ENCODE measurements at places on chromosomes 2 and 18. TPM values are rescaled to one million over a fixed set of nuclear protein-coding genes. Genes with fewer than 3 reads are reported as not detected.

PJVK gene
- polyA plus RNA-seq = not detected

DNA sequence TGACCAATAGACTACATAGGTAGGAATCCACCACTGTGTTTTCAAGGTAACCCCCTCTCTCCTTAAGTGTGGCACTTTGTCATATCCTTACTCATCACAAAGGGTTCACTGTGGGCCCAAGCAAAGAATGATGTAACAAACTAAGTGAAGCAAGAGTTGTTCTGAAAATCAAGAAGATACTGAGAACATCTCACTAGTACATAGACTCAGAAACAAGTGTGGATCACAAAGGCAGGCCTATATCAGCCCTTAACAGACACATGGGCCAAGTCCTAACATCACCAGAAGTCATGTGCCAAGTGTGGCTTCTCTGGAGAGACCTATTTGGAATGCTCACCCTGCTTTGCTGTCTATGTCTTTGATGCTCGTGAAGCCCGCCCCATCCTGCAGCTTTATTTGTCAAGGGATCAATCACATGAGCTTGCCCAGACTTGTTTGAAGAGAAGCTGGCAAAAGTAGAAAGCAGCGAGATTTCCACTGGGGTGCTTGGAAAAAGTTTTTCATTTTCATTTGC lies 131.2 kb upstream of the TTC39C start:
- DNase-seq = no peak
- peaks cover 5% of the 10 kb centered on the region for H3K27me3 ChIP-seq
- H3K27ac ChIP-seq = peak overlapping the region; percentile 79
- no peak overlapping the region for H3K4me3 ChIP-seq
- H3K4me1 ChIP-seq = peaks cover 34% of the 10 kb centered on the region

DNA sequence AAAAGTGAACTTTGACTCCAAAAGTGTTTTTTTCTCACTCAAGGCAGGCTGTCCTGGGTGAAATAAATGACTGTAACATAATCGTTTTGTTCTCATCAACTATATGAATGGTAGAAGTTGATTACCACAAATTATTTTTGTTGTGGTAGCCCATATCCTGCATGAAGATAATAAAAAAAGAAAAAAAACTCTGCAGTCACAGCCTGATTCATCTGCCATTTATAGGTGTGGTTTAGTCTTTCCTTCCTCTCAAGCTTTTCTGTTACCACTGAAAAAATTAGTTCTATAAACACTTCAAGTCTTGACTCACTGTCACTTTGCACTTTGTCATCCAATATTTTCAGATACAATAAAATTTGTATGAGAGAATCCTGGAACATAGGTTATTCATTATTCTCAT lies 522.0 kb downstream of the PLCL1 start:
- peak; percentile 14 for DNase-seq
- H3K36me3 ChIP-seq = no peaks in the 10 kb centered on the region
- H3K4me1 ChIP-seq = peaks cover 12% of the 10 kb centered on the region
- peaks cover 3% of the 10 kb centered on the region for H3K27me3 ChIP-seq

DNA sequence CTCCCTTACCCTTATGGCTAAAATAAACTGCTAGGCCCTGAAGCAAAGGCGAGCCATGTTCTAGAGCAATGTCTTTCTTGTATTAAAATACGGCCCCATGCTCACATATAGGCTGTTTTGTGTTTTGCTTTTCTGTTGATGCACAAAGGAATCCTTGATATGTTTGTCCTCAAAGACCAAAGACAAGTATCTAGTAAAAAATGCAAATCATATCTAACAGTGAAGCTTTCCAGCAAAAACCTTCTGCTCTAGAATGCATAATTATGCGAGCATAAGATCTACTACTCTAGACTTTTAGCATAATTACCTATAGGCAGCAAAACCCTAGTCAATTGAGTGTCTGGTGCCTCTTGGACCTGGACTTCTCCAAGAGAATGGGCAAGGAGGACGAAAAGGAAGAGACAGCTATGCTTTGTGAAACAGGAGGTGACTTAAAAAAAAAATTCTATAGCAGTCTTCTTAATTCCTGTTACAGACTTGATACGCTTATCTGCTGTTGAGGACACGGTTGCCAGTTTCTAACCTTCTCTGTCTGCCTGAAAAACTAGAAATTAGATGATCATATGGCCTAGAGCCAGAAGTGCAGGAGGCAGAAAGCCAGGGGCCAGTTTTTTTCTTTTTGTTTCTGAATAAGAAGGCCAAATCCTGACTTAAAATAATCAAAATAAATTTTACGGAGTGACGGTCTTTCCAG lies 1.5 kb upstream of the AMMECR1L start:
- peaks cover 24% of the 10 kb centered on the region for H3K4me1 ChIP-seq
- no peaks in the 10 kb centered on the region for H3K27me3 ChIP-seq
- H3K27ac ChIP-seq = peak overlapping the region; percentile 80

GRCh38 chr2:48039209-48039990 lies 133.1 kb upstream of the FBXO11 start:
- peaks cover 28% of the 10 kb centered on the region for H3K27me3 ChIP-seq
- DNase-seq = no peak
- no peaks in the 10 kb centered on the region for H3K36me3 ChIP-seq
- H3K27ac ChIP-seq = no peak overlapping the region
- H3K4me1 ChIP-seq = no peaks in the 10 kb centered on the region

DNA sequence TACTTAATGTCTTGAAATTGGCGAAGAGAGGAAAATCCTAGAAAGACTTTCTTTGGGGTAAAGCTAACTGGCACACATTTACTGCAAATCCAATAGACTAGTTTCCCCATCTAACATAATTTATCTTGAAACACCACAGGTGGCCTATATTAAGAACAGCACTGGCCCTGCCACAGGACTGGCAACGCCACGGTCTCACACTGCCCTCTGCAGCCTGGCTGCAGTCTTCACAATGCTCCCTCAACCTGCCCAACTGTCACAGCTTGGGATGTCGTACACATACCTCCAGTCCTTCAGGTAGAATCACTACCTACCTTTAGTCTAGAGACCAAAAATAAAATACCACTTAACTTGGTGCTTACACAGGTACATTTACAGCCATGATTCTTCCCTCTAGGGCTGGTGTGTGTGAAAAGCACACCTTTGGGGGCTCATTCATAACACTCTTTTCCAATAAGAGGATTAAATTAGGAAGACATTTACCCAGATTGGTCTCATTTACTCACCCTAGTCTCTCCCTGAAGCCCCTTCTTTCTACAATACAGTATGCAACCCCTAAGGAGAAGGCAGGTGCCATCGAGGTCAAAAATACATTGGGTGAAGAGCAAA lies 222.2 kb downstream of the C1D start:
- peak; percentile 50 for DNase-seq
- no peak overlapping the region for H3K27ac ChIP-seq
- H3K27me3 ChIP-seq = no peaks in the 10 kb centered on the region

PPIG gene
- 27.9 TPM for polyA plus RNA-seq

FNDC4 gene
- polyA plus RNA-seq = not detected

DNA sequence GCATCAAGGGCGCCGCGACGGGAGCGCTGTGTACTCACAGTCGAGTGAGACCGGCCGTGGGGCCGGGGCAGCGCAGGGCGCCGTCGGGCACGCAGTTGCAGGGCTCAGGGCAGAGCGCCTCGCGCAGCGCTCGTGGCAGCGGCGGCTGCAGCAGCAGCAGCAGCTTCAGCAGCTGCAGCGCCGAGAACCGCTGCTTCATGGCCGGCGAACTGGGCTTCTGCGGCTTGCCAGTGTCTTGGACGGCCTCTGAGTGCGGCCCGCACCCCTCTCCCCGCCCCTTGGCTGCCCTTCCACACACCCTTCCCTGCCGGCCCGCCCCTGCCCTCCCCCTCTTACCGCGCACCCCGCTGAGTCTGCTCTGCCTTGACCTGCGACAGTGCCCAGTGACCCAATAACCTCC lies at the start of gene LHCGR:
TSS of gene LHCGR (minus strand) at position 252 of the 400 bp plus-strand sequence. CDS start at position 199, 53 bp downstream.
- DNase-seq = no peak
- H3K4me3 ChIP-seq = no peak within 1 kb of the TSS
- peaks cover 7% of the 10 kb centered on the region for H3K27me3 ChIP-seq
- H3K36me3 ChIP-seq = no peaks in the 10 kb centered on the region
- no peaks in the 10 kb centered on the region for H3K4me1 ChIP-seq

- H3K27ac ChIP-seq = no peak overlapping the region
- DNase-seq = no peak
- H3K36me3 ChIP-seq = peaks cover 57% of the 10 kb centered on the region
- H3K4me1 ChIP-seq = peaks cover 18% of the 10 kb centered on the region
- H3K4me3 ChIP-seq = peak overlapping the region; percentile 0
- H3K27me3 ChIP-seq = peaks cover 2% of the 10 kb centered on the region
Observed at GRCh38 chr2:174172802-174173355, 75.5 kb downstream of the OLA1 start.

EVX2 gene
- polyA plus RNA-seq = not detected

DNA sequence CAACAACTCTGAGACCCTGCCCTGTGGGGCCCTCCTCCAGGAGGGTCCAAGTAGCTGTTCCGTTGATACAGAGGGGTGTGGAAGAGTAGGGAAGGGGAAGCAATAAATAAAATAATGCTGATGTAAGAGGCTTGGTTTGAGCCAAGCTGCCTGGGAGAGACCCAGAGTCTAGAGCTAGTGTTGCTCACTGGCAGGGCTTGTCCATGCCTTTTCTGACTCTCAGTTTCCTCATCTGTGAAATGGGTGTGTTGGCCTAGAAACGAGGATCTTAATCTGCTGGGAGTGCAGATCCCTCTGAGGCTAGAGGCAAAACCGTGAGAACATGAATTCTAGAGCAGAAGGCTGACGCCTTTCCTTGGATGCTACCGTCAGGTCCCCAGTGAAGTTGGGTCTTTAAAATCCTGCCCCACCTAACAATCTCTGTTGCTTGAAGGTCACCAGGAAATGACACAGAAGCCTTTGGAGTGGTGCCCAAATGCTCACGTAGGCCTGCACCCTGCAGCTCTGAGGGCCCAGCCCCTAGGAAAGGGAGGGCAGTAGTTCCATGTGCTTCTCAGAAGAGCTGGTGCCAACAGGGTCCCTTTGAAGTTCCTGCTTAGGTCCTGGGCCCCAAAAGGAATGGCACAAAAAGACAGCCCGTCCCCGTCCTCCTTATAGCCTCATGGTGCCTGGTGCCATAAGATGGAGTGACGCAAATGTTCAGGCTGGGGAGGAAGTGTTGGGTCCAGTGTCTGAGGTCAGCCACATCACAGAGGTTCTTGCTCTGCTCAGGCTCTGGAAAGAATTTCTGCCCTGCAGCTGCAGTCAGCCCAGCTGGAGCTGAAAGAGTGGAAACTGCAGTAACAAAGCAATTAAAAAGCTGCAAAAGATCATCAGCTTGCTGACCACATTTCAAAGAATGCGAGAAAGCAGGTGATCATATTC lies 73.2 kb upstream of the SMAD2 start:
- peaks cover 10% of the 10 kb centered on the region for H3K4me1 ChIP-seq
- H3K4me3 ChIP-seq = no peak overlapping the region
- H3K27ac ChIP-seq = no peak overlapping the region
- peak; percentile 23 for DNase-seq
- H3K36me3 ChIP-seq = no peaks in the 10 kb centered on the region

- H3K27me3 ChIP-seq = peaks cover 15% of the 10 kb centered on the region
- peaks cover 39% of the 10 kb centered on the region for H3K4me1 ChIP-seq
- DNase-seq = no peak
Observed at GRCh38 chr2:675460-675859, 1.7 kb downstream of the TMEM18 start.

- peak overlapping the region; percentile 8 for H3K27ac ChIP-seq
- peaks cover 3% of the 10 kb centered on the region for H3K27me3 ChIP-seq
- no peaks in the 10 kb centered on the region for H3K36me3 ChIP-seq
- H3K4me1 ChIP-seq = peaks cover 16% of the 10 kb centered on the region
Observed at GRCh38 chr18:57084331-57085271, 62.3 kb upstream of the BOD1L2 start.

EHBP1 gene
- 23.5 TPM for polyA plus RNA-seq

CYP26B1 gene
- polyA plus RNA-seq = not detected

Data from immature natural killer cell (primary cell).